ENCODE measurements at places on chromosomes 1 and 21. TPM values are rescaled to one million over a fixed set of nuclear protein-coding genes. Genes with fewer than 3 reads are reported as not detected.

Gene CFHR1
- not detected for total RNA-seq

Gene BCL2L15
- total RNA-seq = 0.33 TPM

Gene OBSCN
- 10.2 TPM for total RNA-seq

Gene APCS
- total RNA-seq = not detected

Gene TSPEAR
- 0.15 TPM for total RNA-seq

Gene CFAP141
- not detected for total RNA-seq

Gene AMY1B
- total RNA-seq = not detected

Gene SH3GLB1
- total RNA-seq = 133 TPM

Gene CFAP107
- total RNA-seq = not detected

Gene FCRLB
- total RNA-seq = not detected

Gene WNT2B
- total RNA-seq = 6.0 TPM

Gene OR10K2
- total RNA-seq = not detected

Gene ITPKB
- 13.3 TPM for total RNA-seq

Gene SLAMF9
- not detected for total RNA-seq

Gene CCDC185
- total RNA-seq = not detected

Gene TSACC
- total RNA-seq = not detected

Gene SH2D5
- total RNA-seq = 0.75 TPM

Gene PRDM16
- total RNA-seq = 19.0 TPM

Gene NHLH1
- 0.18 TPM for total RNA-seq

Gene INSRR
- not detected for total RNA-seq

Gene RGS2
- 22.8 TPM for total RNA-seq

Gene TNFRSF18
- total RNA-seq = not detected

Gene C4BPA
- total RNA-seq = not detected

Gene SFN
- total RNA-seq = not detected

Gene KCNA3
- not detected for total RNA-seq

Gene PLA2G2C
- total RNA-seq = not detected

Gene KCNH1
- total RNA-seq = 6.0 TPM

Gene SMIM1
- total RNA-seq = not detected

Gene DNAI4
- 9.6 TPM for total RNA-seq

Gene CRB1
- total RNA-seq = not detected

Gene OR2L3
- total RNA-seq = not detected

Gene SMIM12
- total RNA-seq = 41.4 TPM

Gene TNFSF4
- total RNA-seq = 0.54 TPM

Gene MDM4
- 35.3 TPM for total RNA-seq

Gene SEC22B
- total RNA-seq = 48.5 TPM

Gene HFM1
- total RNA-seq = 0.46 TPM

Gene AMY2A
- not detected for total RNA-seq

Gene SLC35F3
- total RNA-seq = not detected

Gene CD53
- total RNA-seq = not detected

Gene LCE3E
- total RNA-seq = not detected

Gene NBPF20
- total RNA-seq = 2.7 TPM

Gene TMEM82
- not detected for total RNA-seq

Gene CNN3
- 250 TPM for total RNA-seq

Gene FAM151A
- not detected for total RNA-seq

Gene IL20
- not detected for total RNA-seq

Gene NUP210L
- total RNA-seq = 0.19 TPM

Gene LCK
- not detected for total RNA-seq

Gene CFHR2
- not detected for total RNA-seq

Gene AQP10
- not detected for total RNA-seq

Gene PPIAL4G
- not detected for total RNA-seq

Measured in chondrocyte (in vitro differentiated cells).